Activated T-helper 1 cell treated with anti-CD3 and anti-CD28 coated beads, Interleukin-12 subunit alpha, Interleukin-12 subunit beta, Interleukin-2, Interleukin-4 antibody, amounts not matched to agents 30 ng/mL and 10 ng/mL and 1 ng/mL, durations not matched to agents 14 hours and 24 hours and 36 hours (primary cell): ENCODE measurements at places on chromosomes 12 and 14. TPM values are rescaled to one million over a fixed set of nuclear protein-coding genes. Genes with fewer than 3 reads are reported as not detected.
A peak's percentile ranks its signal among the peaks of the same experiment; 100 is the strongest.

DNA sequence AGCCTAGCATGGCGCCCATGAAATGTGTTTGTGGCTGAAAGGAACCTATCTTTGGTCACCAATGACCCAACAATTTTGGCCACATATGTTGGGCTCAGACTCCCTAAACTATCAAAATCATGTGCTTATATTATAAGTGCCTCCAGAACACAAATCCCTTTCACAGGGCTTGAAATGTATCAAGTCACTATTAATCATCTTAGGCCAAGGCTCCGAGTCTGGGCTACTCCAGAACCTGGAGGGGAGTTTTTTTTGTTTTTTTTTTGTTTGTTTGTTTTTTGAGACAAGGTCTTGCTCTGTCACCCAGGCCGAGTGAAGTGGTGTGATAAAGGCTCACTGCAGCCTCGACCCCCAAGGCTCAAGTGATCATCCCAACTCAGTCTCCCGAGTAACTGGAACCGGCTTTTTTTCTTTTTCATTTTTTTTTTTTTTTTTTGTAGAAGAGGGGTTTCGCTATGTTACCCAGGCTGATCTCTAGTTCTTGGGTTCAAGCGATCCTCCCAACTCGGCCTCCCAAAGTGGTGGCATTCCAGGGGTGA is 989 bp upstream of the DRAM1 start:
- DNase-seq = no peak

Gene ZC2HC1C
- total RNA-seq = 0.71 and 0.80 TPM in 2 replicates

- DNase-seq = peak; percentile 0
Measured at GRCh38 chr14:105087963-105088811, 23.0 kb upstream of the GPR132 start.

Gene C12orf60
- total RNA-seq = 2.1 and 2.2 TPM in 2 replicates

GRCh38 chr14:29111554-29111953 is 345.0 kb downstream of the FOXG1 start:
- DNase-seq = no peak

DNA sequence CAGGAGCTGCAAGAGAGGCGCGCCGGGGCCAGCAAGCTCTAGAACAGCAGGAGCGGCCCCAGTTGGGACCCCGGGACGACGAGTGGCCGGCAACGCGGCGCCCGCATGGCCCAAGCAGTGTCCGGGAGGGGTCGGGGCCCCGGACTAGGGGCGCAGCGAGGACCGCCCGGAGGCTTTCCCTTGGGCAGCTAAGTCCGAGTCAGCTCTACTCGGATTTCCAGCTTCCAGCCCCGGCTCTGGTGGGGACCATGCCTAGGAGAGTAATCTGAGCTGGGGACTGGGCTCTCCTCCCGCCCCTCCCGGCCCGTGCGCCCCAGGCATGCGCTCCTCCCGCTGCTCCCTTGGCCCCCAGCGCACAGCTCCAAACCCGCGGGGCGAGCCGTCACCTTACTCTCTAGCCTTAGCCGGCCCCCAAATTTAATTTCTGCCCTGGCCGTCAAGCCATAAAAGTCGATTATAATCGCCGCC is 41.6 kb upstream of the CAPRIN2 start:
- DNase-seq = no peak

Gene TAS2R7
- total RNA-seq = not detected in 2 replicates

DNA sequence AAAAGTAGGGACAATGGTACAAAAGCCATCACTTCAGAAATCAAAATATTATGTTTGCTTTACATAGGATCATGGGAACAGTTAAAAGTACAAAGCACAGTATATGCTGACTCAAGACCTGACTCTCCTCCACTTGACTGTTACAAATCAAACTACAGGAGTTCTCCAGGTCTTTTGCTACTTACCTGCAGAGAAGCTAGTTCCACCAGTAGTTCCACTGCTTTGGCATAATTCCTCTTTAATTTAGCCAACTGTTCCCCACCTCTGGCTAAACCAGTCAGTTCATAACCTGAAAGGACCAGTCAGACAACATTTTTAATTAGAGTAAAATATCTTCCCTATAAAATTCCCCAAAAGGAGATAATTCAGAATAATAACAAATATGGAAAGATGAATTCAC is 14.0 kb downstream of the ATP6V1D start:
- no peak for DNase-seq

DNA sequence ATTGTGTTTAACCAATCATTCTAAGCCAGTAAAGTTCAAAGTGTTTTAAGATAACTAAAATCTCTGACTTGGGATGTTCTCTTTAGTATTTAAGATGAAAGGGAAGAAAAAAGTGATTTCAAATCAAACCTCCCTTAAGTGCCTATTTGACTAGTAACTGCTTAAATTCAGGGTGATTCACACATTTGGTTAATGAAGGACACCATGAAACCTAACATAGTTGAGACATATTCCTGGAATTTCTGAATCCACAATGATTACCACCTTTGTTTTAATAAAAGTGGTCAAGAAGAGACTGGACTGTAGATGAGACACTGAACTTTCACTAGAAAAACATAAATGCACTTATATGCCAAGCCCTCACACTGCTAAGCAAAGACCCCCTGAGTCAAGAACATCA is 138.7 kb downstream of the MED13L start:
- no peak for DNase-seq

- no peak for DNase-seq
Measured at GRCh38 chr14:65169351-65169750, 67.0 kb upstream of the MAX start.

DNA sequence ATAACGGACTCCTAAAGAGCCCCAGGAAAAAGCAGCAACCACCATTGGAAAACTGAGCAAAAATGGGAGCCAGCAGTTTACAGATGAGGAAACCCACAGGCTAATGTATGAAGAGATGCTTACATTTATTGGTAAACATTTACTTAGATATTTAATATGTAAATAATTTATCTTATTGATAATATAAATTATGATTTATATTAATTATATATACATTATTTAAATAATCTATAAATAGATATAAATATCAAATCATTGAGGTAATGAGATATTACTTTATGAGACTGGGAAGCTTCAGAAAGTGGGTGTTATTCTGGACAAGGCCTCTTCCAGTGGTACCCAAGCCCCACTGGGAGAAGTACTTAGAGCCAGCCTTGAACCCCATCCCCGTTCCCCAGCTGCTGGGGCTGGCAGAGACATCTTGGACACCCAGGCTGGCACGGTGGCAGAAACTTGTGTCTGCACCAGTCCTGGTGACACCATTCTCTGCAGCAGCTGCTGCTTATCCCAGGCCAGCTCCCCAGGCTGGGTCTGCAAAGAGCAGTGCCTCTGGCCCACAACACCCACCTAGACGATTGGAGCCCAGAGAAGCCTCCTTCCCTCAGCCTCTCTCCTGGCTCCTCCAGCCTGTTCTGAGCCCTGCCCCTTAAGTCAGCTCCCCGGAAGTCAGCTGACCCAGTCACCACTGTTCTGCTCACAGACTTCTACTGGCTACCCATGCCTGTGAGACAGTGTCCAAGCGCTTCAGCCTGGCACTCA is 25.9 kb downstream of the ISCA2 start:
- DNase-seq = no peak

DNA sequence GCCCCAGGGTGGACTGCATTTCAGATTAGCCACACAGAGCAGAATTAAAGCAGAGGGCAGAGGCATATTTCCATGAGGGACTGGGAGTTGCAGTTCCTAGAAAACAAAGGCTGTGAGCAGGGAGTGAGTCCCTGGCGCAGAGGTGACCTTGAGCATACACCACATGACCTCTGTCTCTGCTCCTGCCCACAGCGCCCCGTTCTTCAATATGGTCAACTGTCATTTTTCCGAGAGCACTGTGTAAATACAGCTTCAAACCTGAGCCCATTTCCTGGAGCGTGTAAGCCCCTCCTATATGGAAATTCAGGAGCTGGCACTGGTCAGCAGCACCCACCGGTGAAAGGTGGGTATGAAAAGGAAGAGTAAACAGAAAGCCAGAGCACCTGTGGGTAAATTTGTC is 192.2 kb upstream of the PELI2 start:
- no peak for DNase-seq

DNA sequence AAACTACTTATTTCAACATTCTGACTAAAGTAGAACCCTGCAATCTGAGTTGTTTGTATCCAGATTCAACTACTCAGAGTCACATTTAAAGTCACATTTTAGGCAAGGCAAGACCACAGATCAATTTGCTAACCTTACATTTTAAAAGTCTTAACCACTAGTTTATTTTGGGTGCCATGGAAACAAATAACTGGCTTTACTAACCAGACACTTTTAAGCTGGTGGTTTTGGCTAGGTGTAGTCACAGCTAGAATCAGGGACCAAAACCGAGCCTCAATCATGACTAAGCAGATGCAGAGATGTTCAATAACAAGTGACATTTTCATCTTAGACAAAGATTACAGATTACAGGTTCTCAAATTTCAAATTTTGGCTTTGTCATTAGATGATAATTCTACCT is 115.3 kb downstream of the PDE6H start:
- no peak for DNase-seq

DNA sequence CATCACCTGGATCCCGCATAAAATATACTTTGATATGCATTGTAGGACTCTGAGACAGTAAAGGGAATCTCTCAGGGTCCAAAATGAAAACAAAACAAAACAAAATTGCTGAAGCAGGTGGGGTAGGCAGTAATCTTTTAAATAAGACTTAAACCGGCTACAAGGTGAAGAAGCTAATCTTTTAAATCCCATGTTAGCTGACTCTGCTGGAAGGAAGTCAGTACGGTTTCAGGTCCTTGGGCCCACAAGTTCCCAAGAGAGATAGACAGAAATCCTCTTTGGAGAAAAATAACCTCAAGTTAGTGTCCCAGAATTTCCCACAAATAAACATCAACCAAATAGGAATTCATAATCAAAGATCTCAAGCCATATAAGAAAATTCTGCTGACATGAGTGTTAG is 5.0 kb upstream of the EPS8 start:
- DNase-seq = no peak

- no peak for DNase-seq
Measured at GRCh38 chr12:12460935-12461922, 101.4 kb downstream of the DUSP16 start.

Gene PFKM
- total RNA-seq = 59.7 and 68.4 TPM in 2 replicates

DNA sequence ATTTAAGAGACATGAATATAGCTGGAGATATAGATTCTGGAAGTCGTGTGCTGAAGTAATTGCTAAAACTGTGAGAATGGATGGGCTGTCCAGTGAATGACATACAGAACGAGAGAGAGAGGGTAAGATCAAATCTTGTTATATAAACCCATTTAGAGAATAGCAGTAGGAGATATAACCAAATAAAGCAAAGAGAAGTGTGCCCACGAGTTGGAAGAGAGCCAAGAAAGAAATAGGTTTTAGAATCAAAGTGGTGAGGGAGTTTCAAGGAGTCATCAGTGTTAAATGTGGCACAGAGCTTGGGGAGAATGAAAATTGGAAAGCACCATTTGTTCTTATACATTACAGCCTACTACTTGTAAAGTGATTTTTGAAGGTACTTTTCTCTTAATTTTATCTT is 19.2 kb downstream of the TOGARAM1 start:
- DNase-seq = no peak

Gene OTOGL
- 0.21 TPM in 1 of 2 replicates, not detected in the other for total RNA-seq

Gene PTCSC3
- not detected in 2 replicates for total RNA-seq

DNA sequence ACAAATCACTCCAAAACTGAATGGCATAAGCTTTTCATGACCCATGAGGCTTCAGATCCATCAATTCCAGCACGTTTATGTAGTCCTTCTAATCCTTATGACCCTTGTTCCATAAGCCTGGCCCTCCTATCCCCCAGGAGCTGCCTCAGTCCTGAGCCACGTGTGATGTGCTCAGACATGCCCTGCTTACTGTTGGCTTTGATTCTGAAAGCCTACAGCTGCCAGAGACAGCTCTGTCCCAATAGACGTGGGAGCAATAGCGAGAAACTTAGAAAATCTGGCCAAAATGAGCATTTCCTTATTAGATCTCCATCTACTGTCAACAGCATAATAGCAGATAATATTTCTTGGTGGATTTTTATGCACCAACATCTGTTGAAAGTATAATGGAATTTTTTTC is 33.2 kb downstream of the DUSP6 start:
- DNase-seq = no peak

- no peak for DNase-seq
Measured at GRCh38 chr12:3446235-3446634, 44.8 kb upstream of the PRMT8 start.

Gene EGLN3
- 8.7 and 11.2 TPM in 2 replicates for total RNA-seq

DNA sequence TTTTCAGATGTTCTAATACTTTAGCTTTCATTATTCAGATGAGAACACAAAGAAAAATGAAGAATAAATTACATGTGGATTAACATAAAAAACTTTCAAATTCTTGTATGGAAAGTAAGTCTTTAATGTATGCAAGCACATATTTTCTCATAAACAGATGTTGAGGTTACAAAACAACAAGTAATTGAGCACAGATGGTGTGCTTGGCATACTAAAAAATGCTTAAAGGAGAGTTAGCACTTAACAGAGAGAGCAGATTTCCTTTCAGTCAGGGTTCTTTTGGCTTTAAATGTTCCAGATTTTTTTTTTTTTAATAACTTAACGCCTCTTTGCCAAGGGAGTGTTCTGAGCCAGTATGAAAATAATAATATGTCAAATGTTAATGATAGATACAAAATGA is 96.0 kb downstream of the RASSF9 start:
- no peak for DNase-seq

DNA sequence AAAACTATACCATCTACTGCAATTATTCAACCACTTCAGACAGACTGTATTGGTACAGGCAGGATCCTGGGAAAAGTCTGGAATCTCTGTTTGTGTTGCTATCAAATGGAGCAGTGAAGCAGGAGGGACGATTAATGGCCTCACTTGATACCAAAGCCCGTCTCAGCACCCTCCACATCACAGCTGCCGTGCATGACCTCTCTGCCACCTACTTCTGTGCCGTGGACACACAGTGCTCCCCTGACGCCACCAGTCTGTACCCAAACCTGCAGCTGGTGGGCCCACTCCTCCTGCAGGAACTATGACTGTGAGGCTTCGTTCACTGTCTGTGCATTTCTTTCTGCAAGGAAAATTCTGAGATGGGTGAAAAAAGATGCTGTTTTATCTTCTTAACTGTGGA is 284.7 kb downstream of the DAD1 start:
- no peak for DNase-seq

Gene NGB
- total RNA-seq = not detected in 2 replicates

Gene RAN
- 1,823 and 1,852 TPM in 2 replicates for total RNA-seq

DNA sequence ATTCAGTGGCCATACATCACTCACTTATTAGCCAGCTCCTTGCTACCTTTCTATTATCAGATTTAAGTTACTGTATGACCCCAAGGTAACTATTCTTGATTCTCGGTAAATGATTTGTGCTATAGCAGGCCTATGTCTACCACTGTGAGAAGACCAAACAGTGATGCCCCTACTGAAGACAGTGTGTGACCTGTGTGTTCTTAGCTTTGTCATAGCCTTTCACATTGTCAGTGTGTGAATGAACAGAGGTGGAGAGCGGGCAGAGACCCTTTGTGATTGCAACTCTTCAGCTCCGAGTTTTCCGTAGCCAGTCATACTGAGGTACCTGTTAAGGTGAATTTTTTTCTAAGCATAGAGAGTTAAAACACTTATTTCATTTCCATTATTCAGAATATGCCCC is 294.0 kb downstream of the LRFN5 start:
- no peak for DNase-seq

- no peak for DNase-seq
Measured at GRCh38 chr12:109170324-109170723, 53.9 kb downstream of the ACACB start.
